Left lung (tissue), 14 donors: ENCODE measurements at places on chromosomes 1 and 21. TPM values are rescaled to one million over a fixed set of nuclear protein-coding genes. Genes with fewer than 3 reads are reported as not detected.

The NBPF10 gene
- total RNA-seq = 3.9 TPM

The DAB1 gene
- total RNA-seq = 0.79 TPM

The TDRD10 gene
- 5.0 TPM for total RNA-seq

The CD1D gene
- total RNA-seq = 1.9 TPM

The RSPO1 gene
- total RNA-seq = 1.2 TPM

The CD1B gene
- total RNA-seq = 0.41 TPM

The FAM78B gene
- 0.81 TPM for total RNA-seq

The SLAMF8 gene
- total RNA-seq = 41.3 TPM

The ATP1A4 gene
- not detected for total RNA-seq

The ZSWIM5 gene
- total RNA-seq = 2.8 TPM

The NME7 gene
- total RNA-seq = 14.7 TPM

The FAM72D gene
- 0.84 TPM for total RNA-seq
